ENCODE measurements at places on chromosomes 12 and 14.

GRCh38 chr12:12439636-12440035 lies 82.8 kb downstream of the BORCS5 start:
- peak; percentile 24 for DNase-seq

GRCh38 chr12:30485230-30485890 lies 210.3 kb downstream of the IPO8 start:
- DNase-seq: no peak

GRCh38 chr14:91067186-91067585 lies 6.7 kb upstream of the RPS6KA5 start:
- DNase-seq: peak; percentile 19

DNA sequence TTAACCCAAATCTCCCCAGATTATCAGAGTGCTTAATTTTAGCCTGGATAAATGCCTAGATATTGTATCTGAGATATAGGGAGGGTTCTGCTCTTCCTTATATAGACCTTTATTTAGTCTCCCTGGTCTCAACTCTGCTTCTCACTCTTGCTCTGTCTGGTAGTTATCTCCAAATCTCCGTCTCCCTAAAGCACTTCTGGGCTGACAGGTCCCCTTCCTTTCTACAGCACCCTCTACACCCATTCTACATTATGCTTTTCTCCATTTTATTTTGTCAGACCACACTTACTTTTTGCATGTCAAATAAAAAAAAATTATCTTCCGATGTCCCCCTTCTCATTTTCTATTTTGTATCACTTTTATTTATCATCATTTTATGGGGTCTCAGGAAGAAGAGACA lies 2.0 kb upstream of the ERC1 start:
- no peak for DNase-seq

- DNase-seq: no peak
Observed at GRCh38 chr12:41762691-41763090, 382.0 kb downstream of the GXYLT1 start.

- DNase-seq: no peak
Observed at GRCh38 chr12:43277651-43278540, 274.1 kb downstream of the ADAMTS20 start.

GRCh38 chr12:91073426-91073825 lies 15.6 kb upstream of the KERA start:
- no peak for DNase-seq

DNA sequence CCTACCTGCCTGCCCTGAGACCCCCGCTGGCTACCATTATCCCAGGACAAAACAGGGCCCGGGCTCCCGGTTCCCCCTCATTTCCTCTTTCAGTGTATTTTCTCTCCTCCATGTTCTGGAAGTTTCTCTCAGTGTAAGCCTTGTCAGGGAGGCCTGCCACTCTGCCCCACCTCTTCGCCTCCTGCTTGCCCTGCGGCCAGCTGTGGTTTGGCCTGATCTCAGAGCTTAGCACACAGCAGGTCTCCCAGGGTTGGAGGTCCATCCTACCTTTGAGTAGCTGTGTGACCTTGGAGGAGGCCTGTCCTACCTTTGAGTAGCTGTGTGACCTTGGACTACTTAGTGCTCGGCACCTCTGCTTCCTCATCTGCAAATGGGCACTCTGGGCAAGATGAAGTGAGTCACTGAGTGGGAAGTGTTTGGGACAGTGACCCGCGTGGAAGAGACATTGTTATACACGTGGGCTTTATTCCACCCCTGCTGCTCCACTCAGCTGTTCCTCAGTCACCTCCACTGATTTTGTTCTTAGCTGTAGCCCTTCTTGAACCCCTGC lies 212.7 kb downstream of the ZFP36L1 start:
- DNase-seq: no peak

GRCh38 chr14:23829736-23830471 lies 123.7 kb upstream of the DHRS4 start:
- DNase-seq: no peak

- no peak for DNase-seq
Observed at GRCh38 chr14:30553311-30553989, 5.5 kb upstream of the G2E3 start.

- DNase-seq: no peak
Observed at GRCh38 chr12:82040987-82041743, 282.0 kb upstream of the PPFIA2 start.

DNA sequence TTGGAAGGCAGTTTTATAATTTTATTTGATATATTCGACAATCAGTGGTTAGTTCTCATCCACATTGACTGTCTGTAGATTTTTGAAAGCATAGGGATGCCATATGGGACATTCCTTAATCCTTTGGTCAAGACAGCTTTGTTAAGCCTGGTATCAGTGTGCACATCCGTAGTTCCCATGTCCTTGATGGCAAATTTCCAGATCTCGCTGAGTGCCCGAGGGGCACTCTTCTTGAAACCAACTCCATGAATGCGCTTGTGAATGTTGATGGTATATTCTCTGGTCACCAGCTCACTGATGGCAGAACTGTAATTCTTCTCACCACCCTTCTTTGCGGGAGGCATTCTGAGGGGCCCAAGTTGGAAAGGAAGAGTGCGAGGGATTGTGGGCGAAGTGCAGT lies 6.1 kb upstream of the DENND5B start:
- no peak for DNase-seq

DNA sequence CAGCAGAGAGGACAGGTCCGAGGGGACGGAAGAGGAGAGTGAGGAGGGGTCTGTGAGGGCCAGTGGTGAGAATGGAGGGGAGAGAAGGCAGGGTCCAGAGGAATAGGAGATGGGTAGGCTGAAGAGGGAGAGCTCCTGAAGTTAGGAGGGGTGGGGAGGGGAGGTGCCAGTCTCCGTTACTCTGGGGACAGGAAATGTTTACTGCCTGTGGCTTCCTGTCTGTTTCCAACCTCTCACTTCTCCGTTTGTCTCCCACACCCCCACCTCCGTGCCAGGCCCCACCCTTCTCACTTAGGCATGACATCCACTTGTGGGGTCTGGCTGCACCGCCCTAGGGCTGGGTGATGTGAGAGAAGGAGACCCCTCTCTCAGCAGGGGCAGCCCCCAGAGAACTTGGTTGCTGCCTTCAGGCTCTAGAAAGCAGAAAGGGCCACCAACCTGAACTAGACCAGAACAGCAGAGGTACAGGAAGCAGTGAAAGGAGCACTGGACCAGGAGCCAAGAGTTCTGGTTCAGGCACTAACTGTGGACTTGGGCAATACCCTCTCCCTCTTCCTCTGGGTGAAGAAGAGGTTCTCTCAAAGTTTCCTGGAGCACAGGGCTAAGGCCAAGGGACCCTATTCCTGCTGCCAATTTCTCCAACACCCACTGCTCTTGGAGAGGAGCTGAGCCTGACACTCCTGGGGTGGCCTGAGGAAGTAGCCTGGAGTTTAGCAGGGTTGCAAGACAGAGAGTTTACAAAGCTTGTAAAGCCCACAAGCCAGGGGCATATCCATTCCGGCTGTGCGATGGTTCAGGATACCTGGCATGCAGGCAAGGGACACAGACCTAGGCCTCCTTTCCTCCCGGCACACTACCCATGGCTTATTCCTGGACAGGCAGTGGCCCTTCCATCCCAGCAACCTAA lies 5.5 kb downstream of the ITGA5 start:
- DNase-seq: peak; percentile 55

DNA sequence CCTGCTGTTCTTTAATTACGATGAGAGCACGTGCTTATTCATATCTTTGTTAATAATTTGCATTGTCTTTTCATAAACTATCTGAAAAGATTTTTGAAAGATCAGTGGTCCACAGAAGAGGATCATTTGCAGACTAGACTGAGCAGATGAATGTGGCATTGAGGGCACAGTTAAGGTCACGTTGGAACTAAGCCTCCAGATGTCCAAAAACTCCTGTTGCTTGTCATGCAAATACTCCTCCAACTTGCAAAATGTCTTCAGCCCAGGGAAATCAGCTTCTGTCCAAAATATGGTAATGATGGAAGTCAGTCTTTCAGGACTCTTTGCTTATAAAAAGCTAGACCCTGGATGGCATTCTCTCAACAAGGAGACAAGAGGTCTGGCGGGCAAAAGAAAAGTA lies 201.6 kb upstream of the TMEM260 start:
- DNase-seq: no peak

GRCh38 chr14:33323979-33324378 lies 385.3 kb downstream of the NPAS3 start:
- no peak for DNase-seq

DNA sequence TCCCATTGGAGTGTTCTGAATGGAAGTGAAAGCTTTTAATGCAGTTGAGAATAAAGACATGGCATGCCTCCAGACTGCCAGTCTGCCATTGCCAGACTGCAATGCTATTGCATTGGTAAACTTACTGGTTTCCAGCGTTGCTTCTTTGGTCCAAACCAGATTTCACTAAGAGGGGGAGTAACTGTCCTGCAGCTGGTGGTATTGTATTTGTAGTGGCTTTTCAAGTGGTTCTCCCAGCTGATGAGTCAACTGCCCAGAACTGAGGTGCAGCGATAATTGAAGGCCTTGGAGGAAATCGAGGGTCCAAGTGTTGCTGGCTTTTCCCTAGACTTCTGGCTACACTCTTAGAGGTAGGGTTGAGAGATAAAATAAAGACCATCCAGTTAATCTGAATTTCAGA lies 31.9 kb downstream of the ERG28 start:
- DNase-seq: no peak

- DNase-seq: no peak
Observed at GRCh38 chr14:93276031-93276716, 56.7 kb downstream of the BTBD7 start.

DNA sequence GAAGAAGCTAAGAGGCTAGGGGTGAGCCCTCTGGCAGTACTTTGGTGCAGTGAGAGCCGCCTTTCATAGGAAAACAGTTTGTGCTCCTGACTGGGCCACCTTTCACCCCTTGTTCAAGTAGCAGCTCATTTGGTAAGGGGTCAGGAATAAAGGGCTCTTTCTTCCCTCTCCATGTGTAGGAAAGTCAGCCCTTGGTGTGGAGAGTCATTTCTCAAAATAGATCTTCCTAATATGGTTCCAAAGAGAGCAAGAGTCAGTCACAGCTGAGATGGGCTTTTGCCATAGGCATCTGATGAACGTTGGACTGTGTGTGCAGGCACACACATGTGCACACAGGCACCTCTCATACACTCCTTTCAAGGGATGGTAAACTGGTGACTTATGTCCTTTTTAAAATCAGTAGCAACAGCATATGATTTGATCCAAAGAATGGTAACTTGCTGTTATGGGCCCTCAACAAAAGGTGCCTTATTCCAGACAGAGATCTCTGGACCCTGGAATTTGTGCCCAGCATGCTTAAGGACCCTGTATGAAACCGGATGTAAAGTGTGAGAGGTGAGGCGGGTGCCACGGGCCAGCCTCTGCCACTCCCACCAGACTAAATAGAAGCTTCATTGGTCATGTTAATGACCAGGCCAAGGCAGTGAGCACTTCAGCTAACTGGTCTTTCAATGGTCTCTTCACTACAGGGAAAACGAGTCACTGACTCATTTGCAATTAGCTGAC lies 16.7 kb upstream of the RIC8B start:
- no peak for DNase-seq

DNA sequence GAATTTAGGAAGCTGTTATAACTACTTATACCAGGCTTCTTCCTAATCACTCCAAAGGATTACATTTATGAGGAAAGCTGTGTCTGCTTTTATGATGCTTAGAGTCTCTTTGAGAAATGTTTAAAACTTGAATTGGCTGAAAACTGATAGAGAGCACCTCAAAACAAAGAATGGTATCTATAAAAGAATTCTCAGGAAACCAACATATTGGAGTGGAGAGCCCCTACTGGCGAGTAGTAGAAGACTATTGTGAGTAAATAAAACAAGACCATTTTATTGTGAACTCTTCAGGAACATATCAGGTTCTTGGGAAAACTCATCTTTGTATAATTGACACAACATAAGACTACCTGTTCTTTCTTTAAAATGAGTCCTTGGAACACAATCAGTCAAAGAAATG lies 578.6 kb downstream of the RERGL start:
- no peak for DNase-seq

GRCh38 chr12:21939435-21939834 lies 1.8 kb downstream of the ABCC9 start:
- no peak for DNase-seq

DNA sequence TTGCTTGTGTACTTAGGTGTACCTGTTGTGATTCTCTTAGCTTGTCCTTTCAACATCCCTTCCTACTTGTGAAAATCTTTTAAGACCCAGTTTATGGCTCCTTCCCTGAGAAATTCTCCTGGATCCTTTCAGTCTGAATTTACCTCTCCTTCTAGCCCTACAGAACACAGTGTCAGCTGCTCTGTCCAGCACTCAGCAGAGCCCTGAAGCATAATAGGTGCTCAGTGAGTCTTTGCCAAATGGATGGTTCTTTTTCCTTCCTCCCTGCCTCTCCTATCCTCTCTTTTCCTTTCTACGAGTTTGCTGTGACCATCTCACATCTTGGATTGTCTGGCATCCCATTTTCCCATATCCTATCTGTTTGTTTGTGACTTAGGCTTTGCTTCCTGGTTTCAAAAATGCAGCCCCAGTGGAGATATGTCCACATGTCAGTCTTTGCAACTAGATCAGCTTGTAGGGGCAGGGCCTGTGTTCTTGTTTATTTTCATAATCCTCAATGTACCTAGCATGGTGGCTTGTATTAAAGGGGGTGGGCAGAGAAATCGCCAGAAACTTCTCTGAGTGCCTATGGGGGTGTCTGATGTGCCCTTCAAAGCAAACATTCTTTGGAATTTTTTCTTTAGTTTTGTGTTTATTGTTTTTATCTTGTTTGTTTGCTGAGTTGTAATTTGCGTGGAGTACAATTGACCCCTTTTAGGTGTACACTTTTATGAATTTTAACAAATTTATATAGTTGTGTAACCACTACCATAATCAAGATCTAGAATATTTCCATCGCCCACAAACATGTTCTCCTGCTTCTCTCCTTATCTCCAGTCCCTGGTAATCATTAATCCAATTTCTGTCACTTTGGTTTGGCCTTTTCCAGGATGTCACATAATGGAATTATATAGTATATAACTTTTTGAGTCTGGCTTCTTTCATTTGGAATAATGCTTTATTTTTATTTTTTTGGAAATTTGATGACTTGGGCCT lies 62.8 kb downstream of the SMOC1 start:
- DNase-seq: no peak

DNA sequence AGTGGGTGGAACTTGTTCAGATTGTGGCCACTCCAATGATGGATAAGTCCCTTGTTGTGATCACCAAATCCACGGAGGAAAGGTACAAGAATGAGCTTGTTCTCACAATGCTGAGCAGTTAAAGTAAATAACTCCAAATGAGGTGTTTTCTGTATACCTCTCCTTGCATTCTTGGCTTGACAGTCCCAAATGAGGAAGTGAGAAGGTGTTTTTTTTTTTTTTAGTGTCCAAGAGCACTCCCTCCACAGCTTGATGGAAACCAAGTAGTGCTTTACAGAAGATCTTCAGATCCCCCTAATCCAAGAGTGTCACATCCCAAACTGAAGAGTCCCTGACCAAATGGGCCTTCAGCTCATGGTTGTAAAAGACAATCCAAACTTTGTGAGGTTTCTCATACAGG lies 153.6 kb downstream of the ATP23 start:
- DNase-seq: no peak

GRCh38 chr12:64181430-64182291 lies 40.4 kb downstream of the KICS2 start:
- DNase-seq: no peak

- DNase-seq: no peak
Observed at GRCh38 chr14:94767321-94767878, 2.5 kb downstream of the GSC start.

- DNase-seq: no peak
Observed at GRCh38 chr14:59427653-59428580, 37.3 kb downstream of the GPR135 start.

GRCh38 chr14:39562175-39562574 lies 129.9 kb upstream of the FBXO33 start:
- DNase-seq: no peak

GRCh38 chr12:38384816-38385378 lies 68.3 kb downstream of the ALG10B start:
- no peak for DNase-seq

GRCh38 chr12:45439039-45439438 lies 223.1 kb downstream of the ANO6 start:
- no peak for DNase-seq

Data from activated CD8-positive, alpha-beta memory T cell treated with anti-CD3 and anti-CD28 coated beads for 4 hours (primary cell).